ENCODE measurements at places on chromosomes 6 and 20.

- DNase-seq, result no peak
Observed at GRCh38 chr6:79586548-79586947, 44.6 kb upstream of the SH3BGRL2 start.

- no peak for DNase-seq
Observed at GRCh38 chr6:158596861-158597260, 37.0 kb downstream of the TMEM181 start.

- no peak for DNase-seq
Observed at GRCh38 chr6:8674126-8674525, 238.8 kb upstream of the SLC35B3 start.

DNA sequence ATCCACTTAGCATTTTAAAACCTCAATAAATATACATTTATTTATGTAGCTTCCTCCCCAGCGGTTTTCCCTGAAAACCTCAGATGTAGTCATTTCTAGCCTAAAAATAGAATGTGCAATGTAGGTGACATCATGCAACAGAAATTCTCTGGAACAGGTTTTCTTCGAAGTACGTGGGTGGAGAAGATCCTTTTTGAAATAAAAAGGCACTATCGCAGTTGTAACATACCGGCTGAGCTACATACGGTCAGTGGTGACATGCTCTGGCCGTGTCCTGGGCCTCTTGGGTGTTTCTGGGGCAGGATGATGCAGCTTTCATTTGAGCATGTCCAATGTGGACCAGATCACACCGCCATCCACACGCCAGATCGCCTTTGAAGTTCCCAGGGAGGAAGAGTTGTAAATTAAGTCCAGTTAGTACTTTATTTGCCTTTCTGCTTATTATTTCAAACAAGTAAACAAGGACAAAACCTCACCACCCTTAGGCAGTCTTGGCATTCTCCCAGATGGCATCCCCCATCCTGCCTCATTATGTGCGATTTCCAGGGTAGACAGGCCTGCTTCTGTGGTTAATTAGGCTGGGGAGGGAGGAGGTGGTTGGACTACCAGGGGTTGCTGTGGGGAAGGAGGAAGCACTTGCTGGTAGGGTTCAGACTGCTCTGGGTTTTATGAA is 109.5 kb upstream of the CLDN20 start:
- DNase-seq, result peak; percentile 25

DNA sequence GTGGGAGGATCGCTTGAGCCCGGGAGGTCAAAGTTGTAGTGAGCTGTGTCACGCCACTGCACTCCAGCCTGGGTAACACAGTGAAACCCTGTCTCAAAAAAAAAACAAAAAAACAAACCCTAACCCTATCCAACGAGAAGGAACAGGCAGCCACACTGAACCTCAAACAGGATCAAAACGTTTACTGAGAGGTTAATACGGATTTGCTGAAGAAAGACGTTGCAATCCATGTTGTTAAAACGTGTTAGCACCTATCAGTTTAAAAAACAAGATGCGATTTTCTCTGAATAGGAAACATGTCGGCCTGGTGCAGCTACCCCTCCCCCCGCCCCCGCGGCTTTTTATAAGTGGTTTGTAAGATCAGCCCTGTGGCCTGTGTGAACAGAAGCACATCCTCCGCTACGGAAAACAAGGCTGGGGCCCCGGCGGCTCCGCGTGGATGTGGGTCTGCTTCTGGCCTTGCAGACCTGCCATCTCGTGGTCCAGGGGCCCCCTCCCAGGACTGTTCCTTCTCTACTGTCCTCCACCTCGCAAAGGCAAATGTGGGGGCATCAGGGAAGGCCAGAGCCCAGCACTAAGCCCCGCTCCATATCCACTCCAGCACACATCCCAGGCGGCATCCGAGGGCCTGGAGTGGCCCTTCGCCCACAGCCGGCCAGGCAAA is 11.4 kb downstream of the SLC2A4RG start:
- peak; percentile 60 for DNase-seq

DNA sequence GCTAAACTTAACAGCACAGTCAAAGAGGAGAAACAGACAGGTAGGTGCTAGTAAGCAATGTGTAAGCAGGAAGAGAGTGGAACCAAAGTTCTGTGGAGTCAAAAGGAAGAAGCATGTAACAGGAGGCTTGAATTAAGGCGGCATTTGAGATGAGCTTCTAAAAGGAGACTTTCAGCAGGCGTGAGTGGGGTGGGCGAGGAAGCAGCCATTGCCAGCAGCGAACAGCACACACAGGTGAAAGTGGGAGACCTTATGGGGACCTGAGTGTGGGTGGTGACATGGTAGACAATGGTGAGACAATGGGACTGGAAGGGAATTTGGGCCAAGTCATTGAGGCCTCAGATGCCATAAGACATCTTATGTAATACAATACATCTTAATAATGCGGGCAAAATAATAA is 195.0 kb downstream of the PAX1 start:
- no peak for DNase-seq

GRCh38 chr20:63401384-63402110 is 40.4 kb upstream of the CHRNA4 start:
- no peak for DNase-seq

DNA sequence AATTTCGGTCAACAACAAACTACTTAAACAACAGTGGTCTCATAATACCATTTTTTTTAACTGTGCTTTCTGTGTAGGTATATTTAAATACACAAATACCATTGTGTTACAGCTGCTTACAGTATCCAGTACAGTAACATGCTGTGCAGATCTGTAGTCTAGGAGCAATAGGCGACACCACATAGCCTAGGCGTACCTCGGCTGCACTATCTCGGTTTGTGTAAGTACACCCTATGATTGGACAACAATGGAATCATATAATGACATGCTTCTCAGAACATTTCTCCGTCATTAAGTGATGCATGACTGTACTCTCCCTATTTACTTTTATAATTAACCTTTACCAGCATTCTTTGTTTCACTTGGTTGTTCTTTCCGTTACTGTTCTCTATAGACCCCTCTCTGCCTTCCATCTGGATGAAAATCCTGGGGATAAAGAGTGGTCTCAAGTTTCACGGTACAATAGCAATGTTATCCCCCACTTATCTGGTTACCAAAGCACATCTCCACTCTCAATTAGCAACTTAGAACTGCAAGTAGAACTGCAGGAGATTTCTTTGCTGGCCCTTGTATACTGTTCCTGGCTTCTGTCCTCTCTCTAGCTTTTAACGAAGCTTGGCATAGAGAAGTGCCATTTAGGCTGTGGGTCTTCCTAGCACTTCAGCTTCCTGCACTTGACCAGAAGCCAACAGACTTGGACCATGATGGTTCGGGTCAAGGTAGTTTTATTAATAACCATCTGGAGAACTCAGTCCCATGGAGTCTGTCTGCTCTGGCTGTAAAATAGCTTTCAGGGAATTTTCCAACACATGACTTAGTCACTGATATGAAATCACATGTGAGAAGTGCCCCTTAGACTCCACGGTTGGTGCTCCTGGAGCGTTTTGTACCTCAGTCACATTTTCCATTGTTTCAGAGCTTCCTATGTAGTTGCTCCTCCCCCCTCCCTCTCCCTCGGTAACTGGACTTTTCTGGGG is 80.4 kb upstream of the POPDC3 start:
- DNase-seq, result no peak

DNA sequence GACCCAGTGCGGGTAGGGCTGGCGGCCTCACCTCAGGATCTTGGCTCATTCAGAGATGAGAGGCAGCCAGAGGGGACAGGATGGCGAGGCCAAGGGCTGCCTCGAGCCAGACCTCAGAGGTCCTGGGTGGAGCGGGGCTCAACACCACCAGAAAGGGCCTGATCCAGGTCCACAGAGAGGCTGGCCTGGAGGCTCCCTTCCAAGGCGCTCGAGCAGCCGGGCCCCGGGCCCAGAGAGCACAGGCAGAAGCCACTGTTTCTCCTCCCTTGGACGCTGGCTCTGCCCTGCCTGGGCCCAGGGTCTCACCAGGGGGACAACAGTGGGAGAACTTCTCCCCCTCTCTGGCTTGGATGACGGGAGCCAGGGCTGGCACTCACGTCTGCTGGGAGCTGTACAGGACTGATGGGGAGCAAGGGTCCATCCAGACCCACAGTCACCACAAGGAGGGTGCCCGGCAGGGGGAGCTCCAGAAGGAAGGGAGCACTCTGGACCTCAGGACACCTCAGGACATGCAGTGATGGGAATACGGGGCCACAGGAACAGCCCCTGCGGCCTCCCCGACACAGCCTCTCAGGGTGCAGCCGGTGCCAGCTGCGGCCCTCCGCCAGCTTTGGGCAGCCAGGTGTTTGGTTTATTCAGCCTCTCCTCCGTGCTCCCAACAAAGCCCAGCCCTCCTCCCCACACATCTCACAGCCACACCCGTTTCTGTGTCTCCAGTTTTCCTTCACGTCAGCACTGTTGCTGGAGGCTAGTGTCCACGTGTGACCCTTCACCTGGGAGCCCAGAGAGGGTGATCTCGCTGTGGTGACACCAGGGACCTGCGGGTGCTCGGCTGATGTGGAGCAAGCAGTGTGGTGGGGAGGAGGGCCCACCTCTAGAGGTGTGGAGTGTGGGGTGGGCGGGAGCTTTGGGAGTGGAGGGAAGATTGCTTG is 8.7 kb downstream of the RPS21 start:
- no peak for DNase-seq

- DNase-seq, result no peak
Observed at GRCh38 chr6:15082708-15083107, 163.2 kb upstream of the JARID2 start.

DNA sequence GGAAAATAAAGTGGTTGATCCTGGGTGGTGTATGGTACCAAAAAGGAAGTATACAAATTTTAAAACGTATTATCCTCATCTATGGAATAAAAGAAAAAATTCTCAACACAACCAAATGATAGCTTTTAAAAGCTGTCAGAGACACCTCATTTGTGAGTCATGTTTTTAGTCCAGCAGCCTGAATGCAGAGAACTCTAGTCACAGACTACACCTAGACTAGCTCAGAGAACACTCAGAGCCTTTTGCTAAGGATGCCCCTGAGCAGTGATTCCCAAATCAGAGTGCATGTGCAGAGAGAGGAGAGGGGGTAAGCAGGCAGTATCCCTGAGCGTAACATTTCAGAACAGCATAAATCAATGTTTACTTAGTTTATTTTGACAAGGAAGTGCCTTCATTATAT is 809.3 kb downstream of the HACE1 start:
- DNase-seq, result no peak

- DNase-seq, result no peak
Observed at GRCh38 chr6:162709431-162709830, 18.1 kb downstream of the PRKN start.

DNA sequence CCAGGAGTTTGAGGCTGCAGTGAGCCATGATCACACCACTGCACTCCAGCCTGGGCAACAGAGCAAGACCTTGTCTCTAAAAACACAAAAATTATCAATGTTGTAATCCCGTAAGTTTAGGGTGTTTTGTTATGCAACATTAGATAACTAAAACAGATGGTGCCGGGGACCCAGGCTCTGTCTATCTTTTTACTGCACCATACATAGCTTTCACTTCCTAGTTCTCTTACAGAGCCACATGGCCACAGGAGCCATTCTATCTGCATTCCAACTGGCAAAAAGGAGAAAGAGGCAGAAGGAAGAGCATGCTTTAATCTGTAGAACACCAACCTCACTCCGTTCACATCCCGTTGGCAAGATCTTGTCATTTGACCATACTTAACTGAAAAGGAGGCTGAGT is 5.4 kb upstream of the TCF15 start:
- DNase-seq, result no peak

DNA sequence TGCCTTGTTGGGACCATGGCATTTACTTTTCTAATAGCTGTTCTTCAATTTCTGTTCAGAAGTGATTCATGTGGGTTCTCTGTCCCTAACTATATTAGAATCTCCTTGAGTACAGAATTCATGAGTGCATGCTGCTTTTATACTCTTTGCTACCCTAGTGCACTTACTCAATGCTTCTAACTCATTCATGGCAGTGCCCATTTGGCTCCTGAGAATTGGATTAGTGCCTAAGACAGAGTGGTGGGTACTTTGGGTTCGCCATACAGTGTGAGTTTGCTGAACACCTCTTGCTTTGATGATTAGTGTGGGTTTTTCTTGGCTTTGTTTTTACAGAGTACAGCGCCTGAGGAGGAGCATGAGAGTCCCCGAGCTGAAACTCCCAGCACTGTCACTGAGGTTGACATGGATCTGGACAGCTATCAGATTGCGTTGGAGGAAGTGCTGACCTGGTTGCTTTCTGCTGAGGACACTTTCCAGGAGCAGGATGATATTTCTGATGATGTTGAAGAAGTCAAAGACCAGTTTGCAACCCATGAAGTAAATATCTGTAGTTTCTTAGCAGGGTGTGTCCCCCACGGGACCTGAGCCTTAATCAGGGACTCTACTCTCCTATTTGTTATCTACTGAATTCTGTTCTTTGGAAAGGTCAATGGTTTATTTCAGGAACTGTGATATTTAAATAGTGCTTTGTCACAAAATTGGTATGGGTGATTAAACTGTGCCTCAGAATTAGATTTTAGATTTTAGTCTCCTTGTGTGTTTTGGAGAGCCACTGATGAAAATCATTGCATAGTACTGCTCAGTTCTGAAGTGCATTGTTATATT is 150.7 kb downstream of the UTRN start:
- DNase-seq, result no peak

DNA sequence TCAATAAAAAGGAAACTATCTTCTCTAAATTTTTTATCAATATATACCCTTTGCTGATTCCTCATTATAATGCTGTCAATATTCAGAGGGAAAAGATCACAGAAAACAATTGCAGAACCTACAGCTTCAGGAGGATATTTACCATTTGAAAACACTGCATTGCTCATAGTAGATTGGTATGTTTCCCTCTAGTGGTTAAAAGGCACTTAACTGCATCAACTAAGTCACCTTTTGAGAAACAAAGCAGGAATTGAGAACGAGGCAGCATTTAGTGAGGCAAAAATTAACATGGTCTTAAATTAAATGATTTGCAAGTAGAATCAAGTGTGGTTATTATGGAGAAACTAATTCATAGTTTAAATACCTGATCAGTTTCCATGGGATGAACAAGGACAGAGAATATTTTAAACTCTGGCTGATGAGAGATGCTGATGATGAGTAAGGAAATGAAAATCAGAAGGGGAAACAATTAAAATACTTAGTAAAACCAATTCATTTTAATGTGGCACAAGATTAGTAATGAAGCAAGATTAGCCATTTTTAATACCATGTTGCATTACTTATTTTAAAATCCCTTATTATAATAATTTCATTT is 642.1 kb downstream of the EPHA7 start:
- no peak for DNase-seq

DNA sequence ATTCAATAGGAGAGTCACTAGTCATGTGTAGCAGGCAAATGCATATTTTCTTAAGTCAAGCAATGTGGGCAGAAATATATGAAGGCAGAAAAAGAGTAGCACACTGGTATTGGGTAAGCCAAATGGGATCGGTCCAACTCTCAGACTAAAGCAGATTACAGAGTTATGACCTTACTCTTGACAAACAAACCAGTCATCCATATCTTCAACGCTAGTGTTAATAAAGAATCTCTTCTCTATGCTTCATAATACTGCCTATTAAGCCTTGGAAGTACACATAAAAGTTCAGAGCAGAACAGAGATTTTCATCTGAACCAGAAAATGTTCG is 320.2 kb upstream of the JARID2 start:
- no peak for DNase-seq

DNA sequence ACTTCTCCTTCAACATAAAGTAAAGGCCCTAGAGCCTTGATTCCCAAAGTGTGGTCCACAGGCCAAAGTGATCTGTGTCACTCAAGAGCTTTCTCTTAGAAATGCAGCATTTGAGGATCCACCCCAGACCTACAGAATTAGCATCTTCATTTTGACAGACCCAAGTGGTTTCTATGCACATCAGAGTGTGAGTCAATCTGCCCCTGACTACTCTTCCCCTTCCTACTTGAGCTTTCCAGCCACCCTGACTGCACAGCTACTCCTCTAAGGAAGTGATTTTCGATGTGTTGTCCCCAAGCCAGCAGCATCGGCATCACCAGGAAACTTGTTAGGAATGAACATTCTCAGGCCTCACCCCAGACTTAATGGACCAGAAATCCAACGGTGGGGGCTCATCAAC is 2.6 kb downstream of the MEP1A start:
- no peak for DNase-seq
